ENCODE measurements at places on chromosomes 7 and 10.

DNA sequence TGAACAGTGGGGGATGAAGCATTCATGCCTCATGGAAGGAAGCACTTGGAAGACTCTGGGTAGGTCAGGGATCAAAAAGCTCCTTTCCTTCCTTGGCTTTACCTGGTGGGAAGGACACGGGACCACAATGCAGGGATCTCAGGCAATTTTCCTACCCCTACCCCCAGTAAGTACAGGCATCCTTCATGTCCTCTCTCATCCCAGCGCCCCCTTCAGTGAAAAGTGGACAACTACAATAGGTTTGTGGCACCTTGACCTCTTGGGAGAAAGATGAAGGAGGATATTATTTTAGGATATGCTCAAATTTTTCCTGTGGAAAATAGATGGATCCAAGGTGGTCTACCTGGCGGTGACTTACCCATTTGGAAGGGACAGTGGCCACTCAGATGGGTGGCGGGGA, 16.5 kb downstream of the AFAP1L2 start:
- DNase-seq: no peak

DNA sequence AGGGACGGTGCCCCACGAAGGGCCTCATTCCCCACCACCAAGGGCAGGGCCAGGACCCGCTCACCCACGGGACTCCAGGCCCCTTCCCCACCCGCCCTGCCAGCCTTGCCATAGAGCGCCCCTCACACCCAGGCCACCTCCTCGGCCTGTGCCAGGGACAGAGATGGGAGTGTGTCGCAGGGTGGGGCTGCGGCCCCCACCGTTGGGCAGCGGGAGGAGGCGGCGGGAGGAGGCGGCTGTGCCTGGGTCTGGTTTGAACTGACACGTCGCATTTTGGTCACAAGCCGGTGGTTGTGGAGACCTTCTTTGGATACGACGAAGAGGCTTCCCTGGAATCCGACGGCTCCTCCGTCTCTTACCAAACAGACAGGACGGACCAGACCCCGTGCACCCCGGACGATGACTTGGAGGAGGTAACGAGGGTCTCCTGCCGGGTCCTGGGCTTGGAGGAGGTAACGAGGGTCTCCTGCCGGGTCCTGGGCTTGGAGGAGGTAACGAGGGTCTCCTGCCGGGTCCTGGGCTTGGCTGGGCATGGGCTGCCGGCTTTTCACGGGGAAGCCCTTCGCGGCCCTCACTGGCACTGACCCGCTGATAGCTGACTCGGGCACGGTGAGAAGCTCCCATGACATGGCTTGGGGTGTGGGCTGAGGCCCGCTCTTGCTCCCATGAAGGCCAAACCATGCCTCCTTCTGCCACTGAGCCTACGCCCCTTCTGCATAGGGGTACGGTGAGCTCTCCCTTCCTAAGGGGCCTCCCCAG, 46.4 kb upstream of the DPYSL4 start:
- no peak for DNase-seq

GRCh38 chr10:133203652-133204195, 26.3 kb upstream of the UTF1 start:
- no peak for DNase-seq

DNA sequence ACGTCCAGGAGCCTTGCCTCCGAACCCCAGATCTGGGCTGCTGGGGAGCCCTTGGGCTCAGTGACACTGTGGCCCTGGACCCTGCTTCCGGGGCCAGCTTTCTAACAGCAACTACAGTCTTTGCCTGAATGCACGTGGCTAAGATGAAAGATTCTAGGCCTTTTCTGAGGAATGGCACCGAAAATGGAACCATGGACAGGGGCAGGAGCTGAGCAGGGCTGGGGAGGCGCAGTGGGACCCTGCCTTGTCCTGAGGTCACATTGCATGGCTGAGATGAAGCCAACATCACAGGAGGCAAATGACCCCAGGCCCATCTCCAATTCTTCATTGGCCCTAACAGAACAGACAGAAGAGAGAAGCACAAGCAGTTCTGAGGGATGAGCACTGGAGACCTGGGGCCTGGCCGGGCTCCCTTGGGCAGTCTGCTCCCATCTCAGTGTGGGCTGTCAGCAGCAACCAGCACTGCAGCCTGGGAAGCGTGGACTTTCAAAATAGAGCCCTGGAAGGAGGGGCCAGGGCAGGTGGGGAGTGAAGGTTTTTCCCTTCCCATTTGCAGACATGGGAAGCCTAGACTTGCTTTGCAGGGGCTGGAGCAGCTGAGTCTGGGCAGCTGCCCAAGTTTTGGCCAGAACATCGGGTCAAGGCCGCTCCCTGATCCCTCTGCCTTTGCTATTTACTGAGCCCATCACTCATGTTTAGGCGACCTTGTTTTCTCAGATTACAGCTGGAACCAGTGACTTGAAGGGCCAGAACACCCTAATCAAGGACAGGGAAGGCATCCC, 114.4 kb upstream of the TCERG1L start:
- DNase-seq: no peak

DNA sequence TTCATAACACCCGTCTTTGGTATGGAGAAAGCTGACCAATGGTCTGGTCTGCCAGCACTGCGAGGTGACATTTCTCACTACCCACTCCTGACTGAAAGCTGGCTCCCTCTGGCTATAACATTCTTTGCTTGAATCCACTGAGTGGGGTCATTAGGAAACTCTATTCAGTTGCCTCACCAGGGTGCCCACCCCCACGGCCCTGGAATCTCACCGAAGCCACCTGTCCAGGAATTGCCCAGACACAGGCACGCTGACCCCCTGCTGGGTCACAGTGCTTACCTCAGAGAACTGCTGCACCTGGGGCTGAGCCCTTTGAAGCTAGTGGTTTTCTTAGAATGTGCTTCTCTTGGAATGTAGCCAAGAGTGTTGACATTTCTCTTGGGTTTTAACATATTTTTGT, 28.6 kb downstream of the HECW1 start:
- no peak for DNase-seq

GRCh38 chr7:32915041-32915536, 23.5 kb upstream of the KBTBD2 start:
- no peak for DNase-seq

- no peak for DNase-seq
Measured at GRCh38 chr10:84946904-84947303, 618.5 kb downstream of the CCSER2 start.

DNA sequence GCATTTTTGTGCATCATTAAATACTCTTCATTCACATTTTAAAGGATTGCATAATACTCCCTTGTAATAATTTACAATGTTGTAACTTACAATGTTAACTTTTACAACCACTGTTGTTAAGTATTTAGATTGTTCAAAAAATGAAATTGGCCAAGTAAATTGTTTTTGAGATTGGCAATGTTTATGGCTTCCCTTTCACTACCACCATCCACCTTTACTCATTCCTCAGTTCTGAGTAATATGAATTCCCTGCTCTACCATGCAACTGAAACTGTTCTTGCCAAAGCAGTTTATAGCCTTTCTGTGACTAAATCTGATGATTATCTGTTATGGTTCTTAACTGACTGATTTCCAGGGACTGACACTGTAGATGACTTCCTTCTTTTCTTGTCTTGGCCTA, 80.5 kb upstream of the TMEM106B start:
- no peak for DNase-seq

DNA sequence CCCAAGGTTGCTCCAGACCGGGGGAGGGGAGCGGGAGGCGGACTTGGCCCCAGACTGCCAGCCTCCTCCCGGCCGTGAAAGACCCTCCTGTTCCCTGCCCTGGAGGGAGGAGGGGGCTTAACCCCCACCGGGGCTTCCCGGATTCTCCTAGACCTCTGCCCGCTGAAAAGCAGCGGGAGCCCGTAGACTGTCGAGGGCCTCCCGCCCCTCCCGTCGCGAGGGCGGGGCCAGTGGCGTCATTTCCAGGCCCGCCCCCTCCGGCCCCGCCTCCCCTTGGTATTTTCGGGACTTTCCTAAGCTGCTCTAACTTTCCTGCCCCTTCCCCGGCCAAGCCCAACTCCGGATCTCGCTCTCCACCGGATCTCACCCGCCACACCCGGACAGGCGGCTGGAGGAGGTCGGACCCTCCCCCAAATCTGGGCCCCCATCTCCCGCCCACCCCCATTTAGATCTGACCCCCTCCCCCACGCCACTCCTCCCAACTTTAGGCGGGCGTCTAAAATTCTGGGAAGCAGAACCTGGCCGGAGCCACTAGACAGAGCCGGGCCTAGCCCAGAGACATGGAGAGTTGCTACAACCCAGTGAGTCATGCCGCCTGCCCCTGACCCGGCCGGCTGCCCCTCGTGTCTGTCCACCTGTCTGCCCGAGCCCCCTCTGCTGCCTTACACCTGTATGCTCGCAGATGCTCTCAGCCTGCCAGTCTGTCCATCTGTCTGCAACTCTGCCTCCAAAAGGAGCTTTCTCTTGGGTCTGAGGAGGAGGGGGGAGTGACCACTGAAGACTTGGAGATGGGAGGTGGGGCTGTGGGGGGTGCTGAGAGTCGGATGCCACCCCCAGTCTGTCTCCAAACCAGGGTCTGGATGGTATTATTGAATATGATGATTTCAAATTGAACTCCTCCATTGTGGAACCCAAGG, at the start of gene NFKB2:
NFKB2 (plus strand) TSS at position 306 of the 917 bp plus-strand sequence; CDS start at position 561, 255 bp downstream.
- peak; percentile 94 for DNase-seq

DNA sequence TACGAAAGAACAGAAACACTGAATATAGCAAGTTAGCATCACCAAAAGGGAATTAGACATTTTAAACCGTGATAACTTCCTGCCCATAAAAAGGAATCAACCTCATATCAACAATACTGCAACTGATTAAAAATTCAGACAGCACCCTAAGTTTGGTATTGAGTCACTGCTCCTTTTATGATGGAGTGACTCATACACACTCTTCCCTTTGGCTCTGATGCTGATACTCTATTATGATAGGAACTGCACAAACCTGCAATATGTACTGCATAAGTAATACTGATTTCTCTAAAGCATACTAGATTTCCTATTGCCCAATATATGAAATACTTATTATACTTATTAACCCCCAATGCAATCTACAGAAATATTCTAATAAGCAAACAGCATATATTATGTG, 118.7 kb downstream of the PARD3 start:
- no peak for DNase-seq

DNA sequence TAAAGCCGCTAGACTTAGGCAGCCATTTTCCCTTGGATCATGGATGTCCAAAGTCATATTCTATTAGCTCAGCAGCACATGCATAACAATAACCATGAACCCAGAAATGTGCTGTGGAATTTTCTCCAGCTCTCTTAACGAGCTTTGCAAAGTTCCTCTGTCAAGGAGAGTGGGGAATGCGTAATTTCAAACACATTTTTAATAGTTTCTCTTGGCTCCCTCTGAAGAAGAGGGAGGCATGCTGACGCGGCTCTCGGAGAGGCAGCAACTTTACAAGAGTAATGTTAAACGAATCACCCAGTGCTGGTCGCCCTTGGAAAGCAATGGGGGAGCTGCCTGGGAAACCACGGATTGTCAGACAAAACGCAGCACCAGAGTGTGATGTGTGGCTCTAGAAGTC, 114.8 kb downstream of the RAB18 start:
- no peak for DNase-seq

DNA sequence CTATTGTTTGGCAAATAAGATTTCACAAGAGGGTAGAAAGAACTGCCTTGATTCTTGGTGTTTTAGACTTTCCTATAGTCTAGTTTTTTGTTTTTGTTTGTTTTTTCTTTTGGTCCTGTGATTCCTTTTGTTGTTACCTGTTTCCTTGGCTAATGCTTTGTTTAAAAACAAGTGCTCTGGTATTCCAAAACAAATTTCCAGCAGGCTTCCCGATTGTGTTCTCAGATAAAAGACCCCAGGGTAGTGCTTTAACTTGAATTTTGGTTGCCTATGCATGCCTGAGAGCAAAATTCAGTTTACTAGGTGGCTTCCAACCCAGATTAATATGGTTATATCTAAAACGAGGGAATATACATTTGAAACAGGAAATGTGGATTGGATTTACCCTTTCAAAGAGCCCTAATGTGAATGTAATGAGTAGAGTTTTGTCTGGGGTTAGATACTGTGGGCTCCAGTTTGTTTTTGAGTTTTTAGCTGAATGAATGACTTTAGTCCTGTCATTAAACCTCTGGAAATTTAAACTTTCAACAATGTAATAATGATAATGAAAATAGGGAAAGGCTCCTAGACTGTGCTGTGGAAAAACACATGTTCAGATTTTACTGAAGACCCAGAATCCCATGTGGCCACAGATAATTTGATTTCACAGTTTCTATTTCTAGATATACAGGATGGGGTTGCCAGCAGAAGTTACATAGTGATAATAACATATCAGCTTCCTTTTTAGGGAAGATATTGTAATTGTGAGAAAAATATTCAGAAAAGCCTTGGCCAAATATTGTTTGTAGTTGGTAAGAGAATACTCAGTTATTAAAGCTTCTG, 23.9 kb downstream of the AUTS2 start:
- no peak for DNase-seq

DNA sequence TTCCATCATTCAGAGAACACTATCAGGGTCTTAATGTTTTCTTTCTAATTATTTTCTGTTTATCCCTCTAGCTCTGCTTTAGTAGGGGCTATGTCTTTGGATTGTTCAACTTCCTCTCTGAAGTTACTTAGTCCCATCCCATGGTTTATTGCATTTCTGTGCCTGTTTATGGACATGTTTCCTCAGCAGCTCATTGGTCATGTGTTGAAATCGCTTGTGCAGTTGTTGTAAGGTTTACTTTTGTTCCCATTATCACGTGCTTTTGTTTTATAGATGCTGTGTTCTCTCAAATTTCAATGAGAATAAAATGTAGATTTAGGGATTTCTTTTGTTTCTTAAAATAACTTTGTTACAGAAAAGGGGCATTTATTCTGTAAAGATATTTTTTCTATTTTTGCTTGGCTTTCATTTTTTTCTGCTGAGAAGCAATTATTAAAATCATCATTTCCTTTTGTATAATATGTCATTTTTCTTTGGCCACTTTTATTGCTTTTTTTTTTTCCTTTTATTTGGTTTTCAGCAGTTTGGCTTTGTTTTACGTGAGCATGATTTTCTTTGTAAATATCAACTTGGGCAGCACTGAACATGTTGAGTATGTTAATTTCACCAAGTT, 110.9 kb downstream of the CCDC7 start:
- no peak for DNase-seq

DNA sequence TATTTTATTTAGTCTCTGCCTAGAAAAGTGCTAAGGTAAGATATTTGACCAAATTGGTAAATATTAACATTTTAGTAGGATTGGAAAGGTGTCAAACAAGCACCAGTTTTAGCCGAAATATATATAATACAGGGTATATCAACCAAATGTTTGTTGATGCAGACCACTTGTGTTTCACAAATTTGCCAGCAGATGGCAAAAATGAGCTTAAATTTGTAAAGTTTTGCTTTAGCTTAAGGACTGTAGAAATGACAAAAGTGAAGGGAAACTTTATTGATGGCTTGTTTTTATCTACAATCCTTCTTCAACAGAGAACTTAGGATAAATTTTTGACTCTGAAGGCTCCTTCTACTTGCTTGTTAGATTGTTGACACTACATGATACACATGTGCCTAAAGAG, 4.8 kb upstream of the POLR1F start:
- no peak for DNase-seq

DNA sequence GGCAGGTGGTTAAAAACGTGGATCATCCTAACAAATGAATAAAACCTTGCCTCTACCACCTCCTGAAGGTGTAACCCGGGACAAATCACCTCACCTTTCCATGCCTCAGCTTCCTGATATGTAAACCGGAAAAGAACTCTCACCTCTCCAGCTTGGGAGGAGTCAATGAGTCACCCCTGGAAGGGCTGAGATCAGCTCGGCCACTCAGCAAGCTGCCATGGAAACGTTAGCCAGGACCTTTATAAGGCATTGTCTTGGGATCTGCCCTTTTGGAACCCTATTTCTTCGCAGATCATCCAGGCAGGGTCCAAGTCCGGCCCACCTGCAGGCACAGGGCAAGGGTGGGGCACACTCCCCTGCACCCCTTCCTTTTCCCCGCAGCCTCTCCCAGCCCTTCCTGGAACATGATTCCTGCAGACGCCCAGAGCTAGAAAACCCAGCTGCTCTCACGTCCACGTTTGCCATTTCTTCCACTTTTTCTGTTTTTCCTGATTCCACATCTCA, 81.6 kb upstream of the PFKP start:
- DNase-seq: no peak
